ENCODE measurements at places on chromosomes 11 and 22.

- no peak for DNase-seq
These were observed 37.4 kb downstream of the CTNND1 start for GRCh38 chr11:57798905-57799559.

DNA sequence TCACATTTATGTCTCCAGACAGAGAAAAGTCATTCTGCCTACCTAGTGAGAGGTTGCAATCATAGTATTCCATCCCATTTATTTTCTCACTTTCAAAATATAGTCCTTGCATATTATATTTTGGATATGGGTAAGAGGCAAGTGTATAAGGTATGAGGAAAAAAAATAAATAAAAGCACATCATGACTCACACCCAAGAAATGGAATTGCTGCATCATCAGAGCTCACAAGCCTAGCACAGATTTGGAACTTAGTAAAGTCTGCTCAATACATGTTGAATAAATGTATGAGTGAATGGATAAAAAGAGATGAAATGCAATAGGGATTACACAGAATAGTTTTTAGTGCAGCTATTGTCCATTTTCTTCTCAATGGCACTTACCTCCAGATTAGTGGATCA lies 2.5 kb upstream of the OR51G1 start:
- DNase-seq, result no peak

DNA sequence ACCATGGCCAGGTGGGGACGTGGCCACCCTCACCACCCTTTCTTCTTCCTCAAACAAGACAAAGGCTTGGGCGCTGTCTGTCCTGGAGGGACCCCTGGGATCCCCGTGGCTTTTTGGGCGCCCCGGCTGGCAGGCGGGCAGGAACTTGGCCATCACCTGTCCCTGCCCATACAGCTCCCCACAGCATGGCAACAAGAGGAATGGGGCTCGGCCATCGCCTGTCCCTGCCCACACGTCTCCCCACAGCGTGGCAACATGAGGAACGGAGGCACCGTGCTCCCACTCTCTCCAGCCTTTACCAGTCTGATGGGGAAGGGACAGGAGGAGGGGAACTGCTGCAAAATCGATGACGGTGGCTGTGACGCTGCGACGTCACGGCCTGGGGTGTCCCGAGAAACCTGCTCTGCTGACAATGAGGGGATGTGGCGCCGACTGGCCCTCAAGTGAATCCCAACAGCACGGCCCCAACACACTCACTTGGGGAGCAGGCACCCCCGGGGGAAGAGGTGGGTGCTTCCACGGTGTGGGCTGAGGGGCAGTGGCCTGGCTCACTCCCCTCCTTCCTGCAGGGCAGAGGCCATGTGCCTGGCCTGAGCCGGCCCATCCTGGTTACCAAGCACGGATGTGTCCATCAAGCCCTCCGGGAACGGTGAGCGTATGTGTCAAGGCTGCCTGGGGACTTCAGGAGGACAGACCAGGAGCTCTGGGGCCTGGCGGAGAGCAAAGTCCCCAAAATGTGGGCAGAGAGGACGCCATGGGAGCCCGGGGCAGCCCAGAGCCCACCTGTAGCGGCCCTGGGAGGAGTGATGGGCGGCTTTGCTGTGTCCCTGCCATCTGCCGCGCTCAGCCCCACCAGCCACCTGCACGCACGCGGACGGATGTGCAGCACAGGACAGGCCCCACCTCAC lies 30.4 kb downstream of the TOLLIP start:
- no peak for DNase-seq

DNA sequence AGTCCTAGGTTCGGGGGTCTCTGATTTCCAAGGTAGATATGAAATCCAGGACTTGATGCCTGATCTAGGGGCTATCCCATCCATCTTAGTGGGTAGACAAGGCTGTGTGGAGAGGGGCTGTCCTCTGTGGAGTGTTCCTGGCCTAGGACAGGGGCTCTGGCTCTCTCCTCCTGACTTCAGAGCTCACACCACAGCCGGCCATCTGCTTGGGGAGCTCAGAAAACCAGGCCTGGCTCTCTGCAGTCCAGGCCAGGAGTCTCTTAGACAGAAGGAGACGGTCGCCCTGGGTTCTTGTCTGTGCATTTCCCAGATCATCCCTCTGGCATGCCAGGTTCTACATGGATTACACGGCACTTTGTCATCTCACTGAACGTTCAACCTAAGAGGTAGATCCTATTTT lies 17.9 kb downstream of the TUB start:
- no peak for DNase-seq

DNA sequence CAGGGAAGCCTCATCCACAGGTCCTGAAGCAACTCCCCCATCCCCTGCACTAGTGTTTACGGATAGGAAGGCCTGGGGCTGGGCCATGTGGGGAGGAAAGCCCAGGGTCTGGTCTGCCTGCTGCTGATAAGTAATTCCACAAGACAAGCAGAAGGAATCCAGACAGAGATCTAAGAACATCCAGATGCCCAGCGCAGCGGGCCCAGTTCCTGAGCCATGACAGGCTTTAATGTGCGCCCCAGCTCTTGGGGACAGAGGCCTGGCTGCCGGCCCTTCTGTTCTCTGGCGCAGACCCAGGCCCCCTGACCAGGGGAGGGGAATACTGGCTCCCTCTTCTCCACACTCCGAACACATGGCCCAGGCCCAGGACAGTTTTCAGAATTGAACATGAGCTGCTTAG lies 28.8 kb upstream of the ETS1 start:
- no peak for DNase-seq

GRCh38 chr11:125257190-125257579 lies 92.6 kb downstream of the PKNOX2 start:
- DNase-seq, result no peak

- peak; percentile 9 for DNase-seq
These were observed 17.3 kb downstream of the TRAF6 start for GRCh38 chr11:36492724-36493304.

DNA sequence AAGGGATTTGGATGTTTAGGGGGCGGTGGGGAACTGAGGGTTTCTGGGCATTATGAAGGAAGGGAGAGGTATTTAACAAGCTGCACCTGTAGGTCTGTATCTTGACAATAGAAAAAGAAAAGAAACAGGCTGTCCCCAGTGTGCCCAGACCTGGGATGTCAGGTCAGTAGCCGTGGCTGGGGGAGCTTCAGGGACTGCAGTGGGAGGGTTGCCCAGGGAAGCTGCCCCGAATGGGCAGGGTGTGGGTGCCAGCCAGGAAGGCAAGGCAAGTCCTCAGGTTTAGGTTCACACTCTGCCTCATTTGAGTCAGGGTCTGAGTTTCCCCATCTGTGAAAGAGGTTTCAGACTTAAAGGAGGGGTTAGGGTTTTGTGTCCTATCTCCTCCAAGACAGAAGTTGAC lies 1.5 kb downstream of the INPP5J start:
- DNase-seq, result no peak

GRCh38 chr11:64226507-64227051 lies 505 bp downstream of the NUDT22 start:
- no peak for DNase-seq

DNA sequence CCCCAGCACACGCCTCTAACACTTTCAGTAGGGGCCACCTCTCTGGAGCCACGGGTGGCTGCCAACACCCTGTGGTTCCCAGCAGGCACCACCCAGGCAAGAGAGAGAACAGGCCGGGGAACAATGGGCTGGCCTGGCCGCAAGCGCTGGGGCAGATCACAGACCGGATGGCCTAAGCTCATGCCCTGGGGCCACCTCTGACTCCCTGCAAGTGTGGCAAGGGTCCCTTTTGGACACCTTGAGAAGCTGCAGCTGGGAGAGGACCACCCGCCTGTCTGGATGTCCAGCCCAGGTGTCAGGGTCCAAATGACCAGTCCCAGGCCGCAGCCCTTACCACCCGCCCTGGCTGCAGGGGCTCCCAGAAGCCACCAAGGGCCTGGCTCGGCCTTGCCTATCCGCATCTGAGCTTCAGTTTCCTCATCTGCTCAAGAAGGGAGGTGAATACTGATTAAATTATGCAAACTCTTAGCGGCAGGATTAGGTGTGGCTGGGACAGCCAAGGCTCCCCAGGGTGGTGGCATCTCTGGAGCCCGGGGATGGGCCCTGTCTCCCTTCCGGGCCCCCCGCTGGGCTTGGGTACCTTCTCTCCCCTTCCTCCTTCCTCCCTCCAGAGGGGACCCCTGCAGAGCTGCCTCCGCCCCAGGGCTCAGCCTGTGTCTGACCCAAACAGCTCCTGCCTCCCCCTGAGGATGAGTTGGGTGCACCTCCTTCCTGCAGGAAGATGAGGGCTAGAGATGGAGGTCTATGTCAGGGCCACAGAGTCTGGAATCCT lies 785 bp upstream of the SUSD2 start:
- no peak for DNase-seq

- no peak for DNase-seq
These were observed 34.1 kb downstream of the NUP50 start for GRCh38 chr22:45197606-45198462.

DNA sequence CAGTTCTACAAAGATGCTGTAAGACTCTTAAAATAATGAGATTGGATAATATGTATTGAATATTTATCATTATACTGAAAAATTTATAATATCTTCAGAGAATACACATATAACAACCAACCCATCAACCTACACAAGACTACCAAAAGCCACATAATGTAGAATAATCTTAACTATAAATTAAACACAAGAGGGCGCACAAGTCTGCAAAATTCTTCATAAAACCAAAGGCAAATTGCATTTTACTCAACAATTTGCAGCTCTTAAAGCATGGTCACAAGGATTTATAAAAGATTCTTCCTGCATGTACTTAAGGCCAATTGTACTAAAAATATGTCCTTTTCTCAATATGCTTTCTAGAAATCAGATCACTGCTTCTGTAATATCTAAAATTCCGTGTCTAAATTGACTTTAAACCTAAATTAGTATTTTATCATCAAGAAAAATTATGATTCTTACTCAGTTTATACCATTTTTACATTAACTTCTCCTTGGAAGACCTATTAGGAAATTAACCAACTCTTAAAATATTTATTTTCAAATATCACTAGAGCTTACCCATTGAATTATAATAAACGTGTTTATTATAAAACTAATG lies 79.0 kb downstream of the TTC28 start:
- no peak for DNase-seq

GRCh38 chr22:26665813-26666231 lies 8.4 kb downstream of the MIAT start:
- DNase-seq, result no peak

DNA sequence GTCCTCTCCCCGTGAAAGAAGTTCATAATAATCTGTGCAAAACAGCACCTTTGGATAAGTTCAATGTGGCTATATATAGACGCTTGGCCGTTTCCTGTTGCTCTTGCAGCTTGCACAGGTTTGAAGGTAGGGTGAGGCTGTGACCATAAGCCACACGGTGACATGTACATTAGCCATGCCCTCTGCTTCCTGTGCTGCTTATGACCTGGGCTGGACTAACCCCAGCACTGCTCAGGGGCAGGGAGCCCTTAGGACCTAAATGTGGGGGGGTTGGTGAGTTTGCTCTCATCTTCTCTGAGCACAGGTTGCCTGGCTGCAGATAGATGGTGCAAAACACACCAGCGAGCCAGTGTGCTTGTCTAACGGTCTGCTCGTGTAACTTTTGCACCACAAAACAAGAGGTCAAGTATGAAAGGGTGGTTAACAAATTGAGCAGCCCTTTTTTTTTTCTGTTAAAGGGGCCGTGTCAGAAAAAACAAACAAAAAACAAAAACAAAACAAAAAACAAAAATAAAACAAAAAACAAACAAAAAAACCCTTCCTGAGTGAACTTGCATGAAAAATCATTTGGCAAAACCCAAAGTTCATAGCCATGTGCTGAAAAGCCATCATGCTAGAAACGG lies 37.3 kb downstream of the FLI1 start:
- DNase-seq, result no peak

DNA sequence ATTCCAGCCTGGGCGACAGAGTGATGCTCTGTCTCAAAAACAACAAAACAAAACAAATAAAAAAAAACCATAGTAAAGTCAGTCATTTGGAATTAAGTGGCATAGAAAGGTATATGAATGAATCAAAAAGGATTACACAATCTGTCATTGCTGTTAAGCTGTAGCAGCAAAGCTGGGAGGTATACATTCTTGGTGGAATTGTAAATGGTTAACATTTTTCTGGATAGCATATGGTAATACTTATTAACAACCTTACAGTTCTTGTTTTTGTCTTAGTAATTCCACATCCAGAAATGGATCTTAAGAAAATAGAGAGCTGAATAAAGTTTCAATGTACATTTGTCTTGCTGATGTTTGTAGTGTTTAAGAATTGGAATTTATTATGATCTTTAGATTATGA lies 30.0 kb downstream of the DDX10 start:
- DNase-seq, result no peak

GRCh38 chr11:106276859-106277436 lies 199.5 kb downstream of the AASDHPPT start:
- DNase-seq, result no peak

DNA sequence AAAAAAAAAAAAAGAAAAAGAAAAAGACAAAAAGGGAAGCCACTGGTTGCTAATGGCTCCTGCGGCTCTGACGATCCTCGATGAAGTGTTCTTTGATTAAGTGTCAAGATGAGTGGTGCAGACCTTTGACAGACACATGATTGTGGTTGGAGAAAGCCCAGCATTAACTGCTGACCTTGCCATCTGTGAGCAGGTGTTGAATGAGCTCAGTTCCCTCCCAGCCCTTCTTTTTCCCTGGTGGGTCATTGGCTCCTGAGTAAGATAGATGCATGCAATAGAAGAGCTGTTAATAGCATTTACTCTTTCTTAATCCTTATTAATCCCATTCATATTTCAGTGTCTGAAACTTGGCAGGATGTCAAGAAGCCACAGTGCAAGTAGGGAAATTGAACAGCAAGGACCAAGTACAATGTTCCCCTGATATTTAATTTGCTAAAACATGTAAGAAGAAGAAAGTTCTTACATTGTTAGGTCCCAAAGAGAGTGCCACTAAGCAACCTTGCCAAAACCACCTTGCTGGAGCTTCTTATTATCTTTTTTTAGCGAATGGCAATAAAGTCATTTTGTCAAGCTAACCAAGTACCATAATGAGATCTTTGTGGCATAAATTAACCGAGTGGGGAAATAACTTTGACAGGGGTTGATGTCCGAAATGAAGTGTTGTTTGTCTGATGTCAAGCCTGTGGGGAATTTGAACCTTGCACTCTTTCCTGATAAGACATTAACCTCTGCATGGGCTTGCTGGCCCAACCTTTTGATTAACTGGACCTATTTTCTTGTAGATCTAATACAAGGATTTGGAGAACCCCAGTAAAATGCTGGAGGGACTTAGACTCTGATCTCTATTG lies 113.7 kb downstream of the PTPRJ start:
- no peak for DNase-seq

- DNase-seq, result no peak
These were observed 213.7 kb upstream of the TBCEL start for GRCh38 chr11:120810251-120810650.

GRCh38 chr11:72231396-72232259 lies 7.1 kb downstream of the INPPL1 start:
- DNase-seq, result no peak

DNA sequence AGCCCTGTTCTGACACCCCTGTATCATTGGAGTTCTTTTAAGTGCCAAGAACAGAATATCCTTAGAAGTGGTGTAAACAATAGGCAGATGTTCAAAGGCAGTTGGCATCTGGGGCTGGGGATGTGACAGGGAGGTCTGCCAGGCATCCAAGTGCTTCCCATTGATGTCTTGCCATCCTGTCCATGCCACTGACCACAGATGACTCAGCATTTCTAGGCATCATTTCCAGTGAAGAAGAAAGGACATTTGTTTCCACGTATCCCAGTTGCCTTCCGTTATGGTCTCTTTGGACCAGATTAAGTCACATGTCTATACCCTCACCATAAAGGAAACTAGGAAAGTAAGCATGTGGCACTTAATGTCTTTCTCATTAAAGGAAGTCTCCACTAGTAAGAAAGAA lies 76.7 kb upstream of the BARX2 start:
- no peak for DNase-seq

- DNase-seq, result peak; percentile 19
These were observed 2.2 kb downstream of the CALCA start for GRCh38 chr11:14969901-14970323.
